ENCODE measurements at places on chromosomes 2 and 18. TPM values are rescaled to one million over a fixed set of nuclear protein-coding genes. Genes with fewer than 3 reads are reported as not detected.
A peak's percentile ranks its signal among the peaks of the same experiment; 100 is the strongest.

The CAPN14 gene
- total RNA-seq: 0.08 TPM

The DUSP19 gene
- total RNA-seq: 2.5 TPM

The VAPA gene
- 224 TPM for total RNA-seq

DNA sequence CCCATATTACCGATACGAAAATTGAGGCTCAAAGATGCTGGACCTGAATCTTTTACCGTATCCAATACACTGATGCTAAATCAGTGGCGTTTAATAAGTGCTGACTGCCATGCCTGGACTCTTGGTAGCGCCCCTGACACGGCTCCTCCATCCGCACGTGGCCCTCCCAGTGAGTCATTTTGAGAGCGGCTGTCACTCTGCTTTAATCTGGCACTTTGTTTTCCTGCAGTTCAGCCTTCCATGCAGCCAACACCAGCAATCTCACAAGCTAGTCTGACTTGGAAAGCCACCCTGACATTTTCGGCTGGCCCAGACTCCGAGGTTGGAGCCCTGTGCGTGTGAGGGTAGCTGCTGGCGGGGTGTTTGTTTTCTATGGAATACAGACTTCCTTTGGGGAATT lies 155.1 kb upstream of the LMAN1 start:
- no peak overlapping the region for H3K4me3 ChIP-seq
- DNase-seq: peak; percentile 23
- H3K4me1 ChIP-seq: no peaks in the 10 kb centered on the region

DNA sequence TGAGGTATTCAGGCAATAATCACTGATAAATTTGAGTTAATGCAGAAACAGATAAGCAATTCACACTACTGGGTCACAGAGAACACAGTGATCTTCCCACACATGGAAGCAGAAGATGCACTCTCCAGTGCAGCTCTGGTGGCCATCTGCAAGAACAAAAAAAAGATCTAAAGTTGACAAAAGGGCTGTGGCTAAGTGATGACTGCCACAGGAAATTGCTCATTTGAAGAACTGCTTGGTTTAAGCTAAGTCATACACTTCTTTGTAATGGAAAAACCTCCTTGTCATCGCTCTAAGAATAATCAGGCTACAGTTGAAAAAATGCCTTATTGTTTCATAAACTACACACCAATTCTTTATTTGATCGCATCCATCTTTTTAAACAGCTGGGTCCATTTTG lies 115.1 kb downstream of the DTNB start:
- no peaks in the 10 kb centered on the region for H3K36me3 ChIP-seq
- no peak overlapping the region for H3K4me3 ChIP-seq
- no peaks in the 10 kb centered on the region for H3K4me1 ChIP-seq
- DNase-seq: no peak

DNA sequence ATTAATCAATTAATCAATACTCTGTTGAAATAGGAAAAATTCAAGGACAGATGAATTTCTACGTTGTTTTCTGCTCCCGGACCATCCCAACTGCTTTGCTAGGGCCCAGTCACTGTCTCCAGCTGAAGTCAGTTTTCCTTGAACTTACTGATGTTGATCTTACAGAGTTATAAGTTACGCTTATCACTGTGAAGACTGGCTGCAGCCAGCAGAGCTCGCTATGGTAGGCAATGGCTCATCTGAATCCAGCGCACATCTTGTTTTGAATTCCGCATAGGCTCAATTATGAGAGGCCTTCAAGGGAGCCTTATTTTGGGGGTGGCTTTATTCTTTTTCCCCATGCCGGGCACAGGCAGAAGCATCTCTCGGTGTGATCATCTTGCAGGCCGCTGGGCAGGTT lies 2.7 kb downstream of the MC2R start:
- no peaks in the 10 kb centered on the region for H3K27me3 ChIP-seq
- DNase-seq: no peak
- no peak overlapping the region for H3K4me3 ChIP-seq
- no peaks in the 10 kb centered on the region for H3K36me3 ChIP-seq
- no peaks in the 10 kb centered on the region for H3K4me1 ChIP-seq

- no peak for DNase-seq
- no peaks in the 10 kb centered on the region for H3K36me3 ChIP-seq
- H3K4me3 ChIP-seq: no peak overlapping the region
- H3K27me3 ChIP-seq: no peaks in the 10 kb centered on the region
- no peaks in the 10 kb centered on the region for H3K4me1 ChIP-seq
Measured at GRCh38 chr18:65607161-65607560, 143.7 kb upstream of the CDH7 start.

- DNase-seq: no peak
- no peak overlapping the region for H3K27ac ChIP-seq
- H3K36me3 ChIP-seq: no peaks in the 10 kb centered on the region
- no peaks in the 10 kb centered on the region for H3K27me3 ChIP-seq
- no peaks in the 10 kb centered on the region for H3K4me1 ChIP-seq
Measured at GRCh38 chr2:31397094-31397493, 17.4 kb downstream of the XDH start.

DNA sequence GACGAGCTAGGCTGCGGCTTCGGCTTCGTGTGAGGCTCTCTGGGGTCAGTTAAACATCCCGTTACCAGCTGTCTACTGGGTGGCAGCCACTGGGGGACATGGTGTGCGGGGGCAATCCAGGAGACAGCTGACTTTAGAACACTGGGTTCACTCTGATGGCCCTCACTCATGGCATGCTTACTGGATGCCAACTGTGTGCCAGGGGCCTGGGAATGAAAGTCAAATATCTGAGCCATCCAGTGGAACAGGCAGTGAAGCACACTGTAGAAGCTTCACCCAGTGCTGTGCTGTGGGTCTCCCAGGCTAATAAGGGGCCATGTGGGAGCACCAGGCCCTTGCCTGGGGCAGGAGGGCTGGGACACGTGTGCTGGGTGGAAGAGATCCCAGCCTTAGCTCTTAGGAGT lies 48.3 kb downstream of the GLI2 start:
- no peak overlapping the region for H3K27ac ChIP-seq
- H3K27me3 ChIP-seq: no peaks in the 10 kb centered on the region
- no peaks in the 10 kb centered on the region for H3K36me3 ChIP-seq

- no peak overlapping the region for H3K27ac ChIP-seq
- no peaks in the 10 kb centered on the region for H3K27me3 ChIP-seq
- H3K4me1 ChIP-seq: no peaks in the 10 kb centered on the region
- no peak for DNase-seq
- no peak overlapping the region for H3K4me3 ChIP-seq
Measured at GRCh38 chr2:180690611-180691010, 289.8 kb upstream of the UBE2E3 start.

GRCh38 chr2:76668279-76668678 lies 853.9 kb downstream of the LRRTM4 start:
- no peaks in the 10 kb centered on the region for H3K27me3 ChIP-seq
- H3K4me1 ChIP-seq: no peaks in the 10 kb centered on the region
- no peak for DNase-seq
- no peaks in the 10 kb centered on the region for H3K36me3 ChIP-seq
- no peak overlapping the region for H3K4me3 ChIP-seq

DNA sequence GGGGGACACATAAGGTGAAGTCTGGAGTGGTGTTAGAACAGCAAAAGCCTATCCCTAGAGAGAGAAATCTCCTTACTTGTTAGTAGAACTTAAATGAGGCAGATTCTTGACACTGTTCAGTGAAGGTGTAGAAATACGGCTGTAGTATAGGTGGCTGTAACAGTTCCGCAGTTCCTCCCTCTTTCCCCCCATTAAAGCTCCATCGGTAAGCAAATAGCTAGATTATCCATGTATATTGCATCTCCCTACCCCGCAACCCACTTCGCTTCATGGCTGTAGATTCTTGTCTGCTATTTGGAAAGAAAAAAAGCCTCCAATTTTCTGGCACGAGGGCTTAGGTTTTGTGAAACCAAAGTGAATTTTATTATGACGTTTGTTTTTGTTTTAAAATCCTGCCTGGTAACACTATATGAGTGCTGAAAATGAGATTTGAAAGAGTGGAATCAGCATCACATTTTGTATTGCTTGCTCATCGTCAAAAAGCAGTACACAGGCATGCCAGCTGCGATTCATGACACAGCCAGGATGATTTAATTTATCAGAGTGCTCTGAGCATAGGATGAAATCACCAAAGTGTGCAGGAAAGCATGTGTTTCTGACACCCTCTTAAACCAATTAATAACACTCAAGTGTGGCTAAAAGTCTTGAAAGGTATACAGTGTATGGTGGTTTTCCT lies 1.4 kb downstream of the FAM171B start:
- DNase-seq: no peak
- H3K36me3 ChIP-seq: no peaks in the 10 kb centered on the region
- no peaks in the 10 kb centered on the region for H3K4me1 ChIP-seq
- no peak overlapping the region for H3K4me3 ChIP-seq
- H3K27ac ChIP-seq: no peak overlapping the region
- H3K27me3 ChIP-seq: no peaks in the 10 kb centered on the region

- H3K27ac ChIP-seq: no peak overlapping the region
- no peak overlapping the region for H3K4me3 ChIP-seq
- H3K4me1 ChIP-seq: no peaks in the 10 kb centered on the region
- no peaks in the 10 kb centered on the region for H3K27me3 ChIP-seq
- H3K36me3 ChIP-seq: no peaks in the 10 kb centered on the region
Measured at GRCh38 chr2:107621186-107622165, 205.2 kb upstream of the RGPD4 start.

GRCh38 chr2:118457951-118458350 lies 369.7 kb downstream of the INSIG2 start:
- H3K4me1 ChIP-seq: no peaks in the 10 kb centered on the region
- no peak overlapping the region for H3K27ac ChIP-seq
- DNase-seq: no peak
- H3K4me3 ChIP-seq: no peak overlapping the region
- H3K36me3 ChIP-seq: no peaks in the 10 kb centered on the region
- no peaks in the 10 kb centered on the region for H3K27me3 ChIP-seq

DNA sequence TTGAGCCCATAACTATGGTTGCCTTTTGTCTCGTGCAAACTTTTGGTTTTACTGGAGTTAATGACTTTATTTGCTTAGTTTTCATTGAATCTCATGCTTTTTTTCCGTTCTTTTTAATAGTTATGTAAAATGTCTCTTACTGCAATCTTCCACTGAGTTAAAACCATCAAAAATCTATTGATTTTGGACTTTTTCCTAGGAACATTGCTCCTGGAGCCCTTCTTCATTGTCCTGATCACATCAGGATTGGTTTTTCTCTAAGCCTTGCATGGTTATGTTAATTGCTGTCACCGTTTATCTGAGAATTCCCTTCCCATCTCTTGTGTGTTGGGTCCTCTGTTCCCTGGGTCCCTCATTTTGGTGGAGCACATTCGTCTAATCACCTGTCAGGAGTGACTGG lies 125.5 kb downstream of the PARD3B start:
- no peaks in the 10 kb centered on the region for H3K27me3 ChIP-seq
- DNase-seq: no peak
- H3K27ac ChIP-seq: no peak overlapping the region
- no peak overlapping the region for H3K4me3 ChIP-seq
- no peaks in the 10 kb centered on the region for H3K36me3 ChIP-seq

DNA sequence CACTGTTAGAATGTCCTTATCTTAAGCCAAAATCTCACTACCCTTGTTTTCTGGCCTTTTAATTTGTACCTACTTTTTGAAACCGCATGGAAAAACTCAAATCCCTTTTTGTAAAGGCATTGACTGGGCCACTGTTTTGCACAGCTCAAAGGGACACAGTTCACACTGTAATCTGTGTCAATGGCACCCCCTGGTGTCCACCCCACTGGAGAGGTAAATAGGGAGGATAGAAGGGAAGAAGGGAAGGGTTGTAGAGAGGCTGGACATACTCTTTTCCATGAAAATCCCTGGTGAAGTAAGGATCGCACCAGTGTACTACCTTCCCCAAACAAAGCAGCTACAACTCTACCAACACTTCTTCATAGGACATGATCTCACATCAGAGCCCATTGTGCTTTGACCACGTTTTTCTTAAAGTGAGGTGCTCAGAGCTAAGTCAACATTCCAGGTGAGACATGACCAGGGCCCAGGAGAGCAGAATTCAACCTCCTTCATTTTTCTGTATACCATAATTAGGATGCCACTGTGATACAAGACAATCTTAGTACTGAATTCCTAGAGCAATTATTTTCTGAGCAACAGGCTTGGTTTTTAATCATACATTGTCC lies 92.4 kb upstream of the RMDN2 start:
- DNase-seq: peak; percentile 94
- no peaks in the 10 kb centered on the region for H3K4me1 ChIP-seq
- H3K4me3 ChIP-seq: no peak overlapping the region
- no peaks in the 10 kb centered on the region for H3K36me3 ChIP-seq

DNA sequence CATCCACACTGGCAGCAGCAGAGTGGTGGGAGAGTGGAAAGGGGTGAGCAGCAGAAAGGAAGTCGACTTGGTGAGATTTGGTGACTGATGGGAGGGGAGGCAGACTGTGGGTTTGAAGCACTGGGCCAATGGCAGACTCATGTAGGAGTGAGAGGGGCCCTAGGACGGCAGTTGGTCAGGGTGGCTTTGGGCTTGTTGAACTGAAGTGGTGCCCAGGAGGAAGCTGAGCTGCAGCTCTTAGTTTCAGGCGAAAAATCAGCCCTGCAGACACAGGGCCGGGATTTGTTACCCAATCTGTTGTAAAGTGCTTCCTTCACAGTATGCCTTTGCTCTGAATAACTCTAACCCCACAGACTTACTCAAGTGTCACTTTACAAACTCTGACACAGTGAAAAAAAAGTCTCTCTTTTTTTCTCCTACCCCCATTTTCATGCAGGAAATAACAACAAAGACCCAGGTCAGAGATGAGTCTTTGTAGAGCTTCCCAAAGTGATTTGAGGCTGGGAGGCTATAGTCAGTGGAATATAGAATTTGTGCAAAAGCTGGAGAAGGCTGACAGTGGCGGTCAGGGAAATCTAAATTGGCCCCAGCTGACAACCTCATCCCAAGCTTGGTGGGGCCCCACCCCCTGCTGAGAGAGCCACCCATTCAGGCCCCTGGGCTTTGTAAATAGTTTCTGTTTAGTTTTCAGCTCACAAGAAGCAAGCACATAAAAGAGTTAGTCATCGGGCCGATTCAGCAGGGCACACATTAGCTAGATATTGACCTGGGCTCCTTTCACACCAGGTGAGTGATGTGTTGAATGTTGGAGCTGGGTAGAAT lies 226.9 kb downstream of the VAPA start:
- peaks cover 6% of the 10 kb centered on the region for H3K4me1 ChIP-seq
- DNase-seq: peak; percentile 38
- no peaks in the 10 kb centered on the region for H3K27me3 ChIP-seq
- no peak overlapping the region for H3K4me3 ChIP-seq

DNA sequence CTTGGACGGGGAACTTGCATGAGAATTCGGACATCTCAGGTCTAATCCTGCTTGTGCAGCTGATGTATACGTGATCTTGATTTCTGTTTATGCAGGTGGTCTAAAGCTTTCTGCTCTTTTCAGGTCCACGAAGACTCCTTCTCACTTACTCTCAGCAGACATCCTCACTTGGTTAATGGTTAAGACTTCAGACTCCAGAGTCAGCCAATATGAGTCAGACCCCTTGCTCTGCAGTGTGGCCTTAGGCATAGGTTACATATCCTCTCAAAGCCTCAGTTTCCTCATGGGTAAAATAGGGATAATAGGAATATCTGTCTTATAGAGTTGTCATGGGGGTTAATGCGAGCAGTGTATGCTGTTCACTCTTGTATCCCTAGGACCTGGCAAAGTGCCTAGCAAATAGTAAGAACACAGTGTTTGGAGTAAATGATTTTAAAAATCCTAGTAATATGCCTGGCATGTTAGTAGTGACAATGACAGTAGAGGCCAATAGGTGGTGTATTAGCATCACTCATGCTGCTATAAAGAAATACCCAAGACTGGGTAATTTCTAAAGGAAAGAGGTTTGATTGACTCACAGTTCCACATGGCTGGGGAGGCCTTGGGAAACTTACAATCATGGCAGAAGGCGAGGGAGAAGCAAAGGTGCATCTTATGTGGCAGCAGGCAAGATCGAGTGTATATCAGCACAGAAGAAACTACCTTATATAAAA lies 42.3 kb downstream of the XRCC5 start:
- DNase-seq: no peak
- no peaks in the 10 kb centered on the region for H3K4me1 ChIP-seq
- peaks cover 18% of the 10 kb centered on the region for H3K36me3 ChIP-seq
- H3K27ac ChIP-seq: no peak overlapping the region
